ENCODE measurements at places on chromosomes 6 and 20. TPM values are rescaled to one million over a fixed set of nuclear protein-coding genes. Genes with fewer than 3 reads are reported as not detected.

GRCh38 chr6:4359108-4359730 is 223.8 kb upstream of the ECI2 start:
- DNase-seq, result no peak

- DNase-seq, result no peak
Measured at GRCh38 chr6:37135835-37136694, 33.9 kb upstream of the PIM1 start.

GRCh38 chr20:48797275-48797825 is 30.4 kb downstream of the PREX1 start:
- no peak for DNase-seq

GRCh38 chr6:159490298-159490937 is 202.6 kb downstream of the SOD2 start:
- no peak for DNase-seq

DNA sequence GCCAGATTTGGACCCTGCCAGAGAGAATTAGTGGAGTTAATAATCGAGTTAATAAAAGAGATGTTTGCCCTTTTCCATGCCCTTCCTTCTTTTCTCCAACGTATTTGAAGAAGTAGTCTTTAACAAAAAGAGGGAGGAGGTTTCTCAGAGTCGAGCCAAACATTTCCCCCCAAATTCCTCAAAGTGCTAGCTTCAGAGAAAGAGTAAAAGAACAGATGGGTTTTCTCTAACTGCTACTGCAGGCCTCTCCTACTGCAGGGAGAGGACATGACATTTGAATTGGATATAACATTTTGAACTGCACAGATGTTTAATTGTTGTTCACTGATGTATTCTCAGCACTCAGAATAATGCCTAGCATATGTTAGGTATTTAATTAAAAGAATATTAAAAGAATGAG is 25.5 kb downstream of the RWDD2A start:
- DNase-seq, result no peak

DNA sequence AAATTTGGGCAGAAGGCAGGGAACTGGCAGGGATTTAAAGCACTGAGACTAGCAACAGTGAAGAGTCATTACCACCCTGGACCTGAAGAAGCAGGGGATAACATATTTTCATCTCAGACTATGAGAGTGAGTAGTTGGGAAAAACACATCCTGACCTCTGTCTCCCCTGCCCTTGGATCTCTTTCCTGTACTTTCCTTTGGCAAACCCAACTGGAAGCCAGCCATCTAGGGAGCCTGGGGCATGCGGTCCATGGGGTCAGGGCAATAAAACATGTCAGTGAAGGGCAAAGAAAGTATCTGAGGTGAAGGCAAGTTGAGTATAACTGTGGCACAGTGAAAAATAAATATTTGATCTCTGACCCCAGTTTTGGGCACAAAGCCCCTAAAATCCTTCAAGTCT is 698.2 kb downstream of the DOK5 start:
- no peak for DNase-seq

DNA sequence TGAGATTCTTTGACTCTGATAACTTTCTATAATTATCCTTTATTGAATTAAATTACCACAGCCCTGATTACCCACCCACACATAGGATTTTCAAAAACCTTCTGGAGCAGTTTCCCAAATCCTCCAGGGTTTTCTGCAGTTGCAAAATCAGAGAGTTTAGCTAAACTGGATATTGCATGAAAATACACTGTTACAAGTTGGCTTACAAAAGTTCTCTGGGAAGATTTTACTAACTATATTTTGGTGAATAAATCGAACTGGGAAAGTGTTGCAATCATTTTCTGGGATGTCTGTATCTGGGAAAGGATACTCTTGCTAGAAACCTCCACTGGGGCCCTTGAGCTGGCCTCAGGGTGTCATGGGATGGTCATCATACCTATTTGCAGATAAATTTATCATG is 97.6 kb upstream of the STMND1 start:
- DNase-seq, result no peak

GRCh38 chr6:166318649-166319600 is 10.7 kb upstream of the PRR18 start:
- DNase-seq, result no peak

- no peak for DNase-seq
Measured at GRCh38 chr6:105757512-105758200, 328.5 kb upstream of the PRDM1 start.

Gene SPDEF
- total RNA-seq, result not detected

Gene PBOV1
- total RNA-seq, result not detected

Gene GSTA1
- not detected for total RNA-seq

Gene TSBP1
- not detected for total RNA-seq

Gene CDH4
- total RNA-seq, result 50.9 TPM

Gene C20orf204
- total RNA-seq, result 0.21 TPM
